Activated T-helper 1 cell treated with anti-CD3 and anti-CD28 coated beads, Interleukin-2, amount 50 U/mL, for 16 hours (primary cell): ENCODE measurements at places on chromosomes 3 and 15.

GRCh38 chr15:38991126-38991525 is 426.5 kb upstream of the RASGRP1 start:
- DNase-seq = no peak

GRCh38 chr15:36066757-36067156 is 512.7 kb upstream of the CDIN1 start:
- no peak for DNase-seq

GRCh38 chr3:148866261-148866660 is 1.2 kb downstream of the CPA3 start:
- no peak for DNase-seq

- DNase-seq = no peak
Observed at GRCh38 chr3:190973771-190974170, 111.3 kb upstream of the GMNC start.

- DNase-seq = no peak
Observed at GRCh38 chr3:77283108-77283507, 243.2 kb downstream of the ROBO2 start.

- no peak for DNase-seq
Observed at GRCh38 chr15:78308422-78309032, 9.1 kb upstream of the SKIC8 start.

- DNase-seq = no peak
Observed at GRCh38 chr3:197333901-197334639, 35.7 kb upstream of the DLG1 start.

DNA sequence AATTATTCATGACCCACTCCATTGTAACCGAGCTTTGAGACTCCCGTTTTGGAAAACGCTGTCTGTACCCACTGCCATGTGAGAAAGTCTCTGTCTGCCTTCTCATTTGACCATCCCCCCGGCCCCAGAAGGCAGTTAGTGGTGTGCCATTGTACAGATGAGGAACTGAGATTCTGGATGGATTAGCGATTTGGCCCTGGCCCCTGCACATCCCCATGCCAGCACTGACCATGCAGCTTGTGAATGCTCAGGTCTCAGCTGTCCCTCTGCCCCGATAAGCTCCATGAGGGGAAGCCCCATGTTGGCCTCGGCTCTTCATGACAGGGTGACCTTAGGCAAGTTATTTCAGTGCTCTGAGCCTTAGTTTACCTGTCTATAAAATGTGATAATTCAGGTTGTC is 153.0 kb upstream of the SMAD3 start:
- DNase-seq = no peak
